ENCODE measurements at places on chromosomes 1 and 21.

GRCh38 chr1:9181990-9182783 lies 52.4 kb upstream of the H6PD start:
- DNase-seq = no peak

GRCh38 chr1:47761201-47761930 lies 235.8 kb downstream of the TRABD2B start:
- DNase-seq = no peak

DNA sequence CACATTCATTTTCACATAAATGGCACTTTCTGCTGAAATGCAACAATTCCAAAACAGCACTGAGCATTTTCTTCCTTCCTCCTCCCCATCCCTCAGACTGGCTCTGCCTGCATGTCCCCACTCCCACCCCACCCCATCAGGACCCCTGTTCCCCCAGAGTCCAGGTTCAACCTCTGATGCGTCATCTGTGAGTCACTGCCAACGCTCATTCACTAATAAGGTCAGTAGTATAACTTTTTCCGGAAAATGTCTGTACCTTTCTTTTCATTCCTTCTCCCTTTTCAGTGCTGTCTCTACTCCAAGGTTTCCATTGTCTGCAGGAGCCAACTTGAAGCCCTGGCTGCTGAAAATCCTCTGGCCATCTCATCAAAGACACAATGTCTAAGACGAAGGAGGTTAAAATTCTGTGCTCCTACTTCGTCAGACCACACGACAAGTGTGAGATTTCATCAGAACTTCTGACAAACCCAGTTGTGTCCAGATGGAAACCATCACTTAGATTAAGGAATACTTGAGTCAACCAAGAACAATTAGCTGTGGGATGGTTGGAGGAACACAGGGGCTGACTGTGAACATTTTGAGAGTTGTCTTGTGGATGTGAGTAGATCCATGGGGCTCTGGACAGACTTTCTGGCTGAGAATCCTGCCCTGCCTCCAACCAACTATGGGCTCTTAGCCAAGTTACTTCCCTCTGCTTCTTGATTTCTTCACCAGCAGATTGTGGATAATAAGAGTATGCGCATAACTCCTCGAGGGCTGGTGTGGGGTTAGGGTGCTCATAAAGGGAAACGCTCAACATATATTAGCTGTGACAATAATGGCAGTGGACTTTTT lies 35.6 kb upstream of the UTS2 start:
- no peak for DNase-seq

GRCh38 chr1:3066826-3067225 lies 2.2 kb upstream of the PRDM16 start:
- no peak for DNase-seq

- no peak for DNase-seq
Measured at GRCh38 chr1:227357171-227357926, 39.1 kb upstream of the CDC42BPA start.

DNA sequence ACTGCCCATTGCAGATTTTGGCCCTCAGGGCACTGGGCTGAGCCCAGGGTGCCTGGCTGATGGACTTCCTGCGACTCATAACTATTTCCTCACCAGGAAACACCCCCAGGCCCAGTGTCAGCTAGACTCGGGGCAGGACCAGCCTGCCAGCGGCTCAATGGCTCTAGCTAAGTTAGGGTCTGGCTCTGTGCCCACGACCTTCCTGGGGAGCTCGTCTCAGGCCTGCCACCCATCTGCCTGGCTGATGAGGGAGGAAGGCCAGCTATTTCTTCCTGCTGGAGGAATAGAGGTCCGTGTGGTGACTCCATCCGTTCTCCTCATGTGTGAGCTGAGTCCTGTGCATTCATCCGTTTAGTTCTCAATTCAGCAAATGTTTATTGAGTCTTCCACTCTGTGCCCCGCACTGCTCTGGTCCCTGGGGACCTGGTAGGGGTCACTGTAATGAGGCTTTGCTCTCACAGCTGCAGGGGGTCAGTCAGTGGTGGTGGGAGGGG lies 44.5 kb downstream of the KIRREL1 start:
- no peak for DNase-seq

GRCh38 chr21:44658541-44658910 lies 794 bp downstream of the KRTAP12-3 start:
- no peak for DNase-seq

DNA sequence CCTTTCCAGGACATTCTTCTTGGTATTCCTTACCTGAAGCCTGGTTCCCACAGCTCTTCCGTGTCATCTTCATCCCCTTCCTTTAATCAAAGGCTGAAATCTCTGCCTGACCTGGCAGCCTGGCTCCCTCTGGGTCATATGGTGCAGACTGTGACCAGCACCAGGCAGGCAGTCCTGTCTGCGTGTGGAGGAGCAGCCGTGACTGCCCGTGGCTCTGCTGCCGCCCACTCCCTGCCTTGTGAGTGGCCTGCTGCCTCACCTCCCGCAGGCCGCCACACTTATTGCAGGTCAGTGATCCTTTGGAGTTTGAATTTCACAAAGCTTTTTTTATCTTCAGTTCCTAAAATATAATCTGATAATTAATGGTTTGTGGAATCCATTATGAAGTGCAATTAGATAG lies 36.2 kb upstream of the EPHA8 start:
- DNase-seq = no peak

DNA sequence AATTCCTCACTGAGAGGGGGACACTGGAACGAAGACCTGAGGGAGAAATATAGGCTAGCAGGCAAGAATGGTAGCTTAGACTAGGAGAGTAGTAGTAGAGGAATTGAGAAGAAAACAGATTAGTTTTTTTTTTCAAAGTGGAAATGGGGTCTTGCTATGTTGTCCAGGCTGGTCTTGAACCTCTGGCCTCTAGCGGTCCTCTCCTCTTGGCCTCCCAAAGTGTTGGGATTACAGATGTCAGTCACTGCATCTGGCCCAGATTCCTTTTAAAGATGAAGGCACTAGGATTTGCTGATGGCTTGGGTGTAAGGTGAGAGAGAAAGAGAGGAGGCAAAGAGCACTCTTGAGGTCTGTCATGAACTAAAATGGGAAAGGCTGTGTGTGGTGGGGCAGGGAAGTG lies 30.1 kb downstream of the NFASC start:
- no peak for DNase-seq

All from stimulated activated CD4-positive, alpha-beta T cell treated with anti-CD3 and anti-CD28 coated beads, Interleukin-12 subunit alpha, Interleukin-12 subunit beta, amount 100 ng/mL, for 48 hours (primary cell).